AG04450 (cell line): ENCODE measurements at places on chromosomes 7 and 10.
A peak's percentile ranks its signal among the peaks of the same experiment; 100 is the strongest.

- no peak for DNase-seq
These were observed 25.9 kb downstream of the GRK5 start for GRCh38 chr10:119233123-119233820.

GRCh38 chr10:34726862-34727261 lies 88.2 kb downstream of the PARD3 start:
- DNase-seq, result no peak

DNA sequence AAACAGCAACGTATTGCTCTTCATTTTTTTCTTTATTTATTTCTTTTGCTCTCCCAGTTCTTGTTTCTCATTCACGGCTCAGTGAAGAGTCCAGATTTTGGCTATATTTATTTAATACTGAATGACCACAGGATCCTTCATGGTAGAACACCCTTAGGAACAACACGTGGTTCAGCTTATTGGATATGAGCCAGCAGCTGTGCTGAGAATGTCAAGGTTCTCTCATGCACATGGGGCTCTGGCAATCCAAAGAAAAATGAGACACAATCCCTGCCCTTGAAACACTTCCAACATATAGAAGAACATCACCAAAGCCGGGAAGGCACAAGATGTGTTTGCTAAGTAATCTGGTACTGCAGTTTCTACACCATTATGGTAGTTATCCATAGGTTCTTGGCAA lies 852.9 kb downstream of the SORCS1 start:
- no peak for DNase-seq

GRCh38 chr10:12508165-12508564 lies 158.8 kb downstream of the CAMK1D start:
- no peak for DNase-seq

DNA sequence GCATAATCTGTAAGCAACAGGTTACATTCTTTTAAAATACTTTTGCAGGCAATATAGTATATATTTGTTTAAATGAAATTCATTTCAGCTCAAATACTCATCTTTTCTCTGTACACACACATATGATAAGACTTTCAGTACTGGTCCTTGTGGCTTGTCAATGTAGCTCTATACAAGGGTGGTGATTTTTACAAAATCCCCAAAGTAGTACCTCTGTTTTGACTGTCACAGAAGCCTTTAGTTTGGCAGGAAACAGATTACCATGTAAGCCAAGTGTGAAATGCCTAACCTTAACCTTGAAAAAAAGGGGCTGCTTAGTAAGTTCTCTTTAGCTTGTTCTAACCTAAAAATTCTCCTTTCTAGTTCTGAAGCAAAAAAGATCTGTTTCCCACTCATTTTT lies 87.9 kb downstream of the KCND2 start:
- DNase-seq, result no peak

DNA sequence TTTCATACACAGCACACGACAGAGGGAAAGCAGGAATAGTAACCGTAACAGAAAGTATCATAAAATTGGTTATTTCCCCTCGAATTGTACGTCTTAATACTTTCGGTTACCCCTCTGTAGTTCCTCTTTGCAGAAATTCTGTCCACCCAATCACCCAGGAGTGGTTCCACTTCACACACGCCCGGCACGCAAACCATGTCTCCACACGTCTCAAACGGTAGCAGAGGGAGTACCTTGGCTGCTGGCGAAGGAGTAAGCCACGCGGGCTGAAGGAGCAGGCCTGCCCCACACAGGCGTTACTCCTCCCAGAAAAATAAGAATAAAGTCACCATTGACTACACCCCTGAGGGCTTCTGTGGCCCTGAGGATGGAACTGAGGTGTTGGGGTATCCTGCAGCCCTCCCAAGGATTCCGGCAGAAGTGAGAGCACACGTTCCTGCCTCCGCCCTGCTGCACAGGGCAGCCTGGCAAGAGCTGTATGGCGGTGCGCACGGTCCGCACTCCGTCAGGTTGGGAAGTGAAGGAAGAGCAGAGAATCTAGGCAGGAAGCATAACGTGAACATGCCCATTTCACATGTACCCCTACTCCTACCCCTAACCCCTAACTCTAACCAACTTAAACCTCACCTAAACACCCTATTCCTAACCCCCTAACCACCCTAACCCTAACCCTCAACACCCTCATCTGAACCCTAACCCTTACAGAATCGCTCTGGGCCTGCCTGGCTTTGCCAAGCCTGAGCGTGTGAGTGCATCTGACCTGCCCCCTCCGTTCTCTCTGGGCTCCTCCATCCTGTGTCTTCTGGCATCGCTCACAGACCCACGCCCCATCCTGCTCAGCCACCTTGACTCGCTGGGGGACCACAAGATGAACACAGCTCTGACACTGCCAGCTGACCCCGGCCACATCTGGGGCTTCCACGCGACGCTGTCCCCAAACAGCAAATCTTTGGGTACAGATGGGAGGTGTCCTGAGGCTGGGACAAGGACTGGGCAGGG lies 18.2 kb downstream of the GPR146 start:
- no peak for DNase-seq

GRCh38 chr7:125032943-125033342 lies 103.3 kb upstream of the POT1 start:
- no peak for DNase-seq

- no peak for DNase-seq
These were observed 259.7 kb upstream of the HABP2 start for GRCh38 chr10:113293167-113293566.

DNA sequence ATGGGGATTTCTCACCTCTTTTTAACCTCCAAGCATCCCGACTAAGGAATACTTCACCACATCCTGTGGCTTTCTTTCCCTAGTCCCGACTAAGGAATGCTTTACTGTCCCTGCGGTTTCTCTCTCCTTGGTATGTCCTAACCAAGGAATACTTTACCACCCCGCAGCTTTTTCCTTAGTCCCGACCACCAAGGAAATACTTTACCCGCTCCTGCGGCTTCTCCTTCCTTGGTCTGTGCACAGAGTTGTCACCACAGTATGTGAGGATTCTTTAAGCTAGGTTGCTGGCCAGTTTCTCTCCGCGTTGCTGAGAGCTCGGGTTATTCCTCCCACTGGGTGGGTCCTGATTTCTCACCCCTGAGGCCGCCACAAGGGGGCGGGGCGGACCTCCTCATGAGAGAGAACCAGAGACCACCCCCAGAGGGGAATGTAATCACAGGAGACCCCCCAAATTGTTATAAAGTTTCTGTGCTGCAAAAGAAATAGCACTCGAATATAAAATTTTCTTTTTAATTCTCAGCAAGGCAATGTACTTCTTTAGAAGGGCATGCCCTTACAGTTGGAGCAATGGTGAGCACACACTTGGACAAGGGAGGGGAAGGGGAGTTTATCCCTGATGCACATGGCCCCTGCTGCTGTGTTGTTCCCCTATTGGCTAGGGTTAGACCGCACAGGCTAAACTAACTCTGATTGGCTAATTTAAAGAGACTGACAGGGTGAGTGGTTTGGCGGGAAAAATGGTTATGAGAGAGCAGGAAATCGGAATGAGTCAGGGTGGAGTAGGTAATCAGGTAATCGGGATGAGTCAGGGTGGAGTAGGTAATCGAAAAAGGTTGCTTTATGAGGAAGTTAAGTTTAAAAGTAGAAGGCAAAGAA lies 12.8 kb downstream of the SUGCT start:
- no peak for DNase-seq

DNA sequence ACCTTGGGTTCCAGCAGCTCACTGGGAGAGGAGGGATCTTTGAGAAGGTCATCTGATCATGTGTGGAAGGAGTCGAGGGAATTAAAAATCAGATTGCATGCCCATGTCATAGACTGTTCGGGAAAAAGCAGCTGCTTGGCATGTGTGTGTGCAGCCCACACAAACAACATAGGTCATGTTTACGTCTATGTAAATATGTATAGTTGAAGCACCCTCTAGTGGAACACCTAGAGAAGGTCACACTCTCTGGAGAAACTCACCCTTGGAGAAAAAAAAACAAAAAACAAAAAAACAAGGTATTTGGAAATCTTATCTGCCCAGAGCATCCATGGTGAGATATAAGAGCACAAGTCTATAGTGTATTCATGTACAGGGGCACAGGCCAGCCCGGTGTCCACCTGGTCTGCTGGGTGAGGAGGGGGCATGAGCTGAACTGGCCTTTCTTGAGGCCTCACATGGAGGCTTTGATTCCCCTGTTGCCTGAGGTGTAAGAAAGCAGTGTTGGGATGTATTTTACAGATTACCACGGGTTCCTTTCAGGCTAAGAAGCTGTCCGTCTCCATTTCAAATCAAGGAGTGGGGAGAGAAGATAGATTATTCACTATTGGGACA lies 98.0 kb downstream of the NPY start:
- DNase-seq, result no peak

DNA sequence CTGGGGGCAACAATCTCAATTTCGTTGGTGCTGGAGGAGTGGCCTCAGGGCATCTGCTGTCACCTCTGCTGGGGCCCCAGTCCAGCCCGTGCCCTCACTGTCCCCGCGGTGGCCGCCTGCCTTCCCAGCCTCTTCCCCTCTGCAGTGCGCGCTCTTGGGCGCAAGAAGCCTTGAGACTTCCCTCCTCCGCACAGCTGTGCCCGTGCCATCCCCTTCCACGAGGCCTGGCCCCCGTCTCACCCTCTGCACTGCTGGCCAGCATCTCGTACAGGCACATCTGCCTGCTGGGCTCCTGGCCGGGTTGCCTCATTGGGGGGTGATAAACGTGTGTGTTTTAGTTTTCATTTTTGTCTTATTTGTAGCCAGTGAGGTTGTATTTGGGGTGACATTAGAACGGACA lies 14.0 kb downstream of the IDI2 start:
- DNase-seq, result no peak

GRCh38 chr10:49631975-49632374 lies 18.1 kb downstream of the CHAT start:
- DNase-seq, result no peak

GRCh38 chr7:105480931-105481330 lies 41.1 kb downstream of the PUS7 start:
- no peak for DNase-seq

GRCh38 chr7:37540917-37541316 lies 92.3 kb upstream of the ELMO1 start:
- no peak for DNase-seq

DNA sequence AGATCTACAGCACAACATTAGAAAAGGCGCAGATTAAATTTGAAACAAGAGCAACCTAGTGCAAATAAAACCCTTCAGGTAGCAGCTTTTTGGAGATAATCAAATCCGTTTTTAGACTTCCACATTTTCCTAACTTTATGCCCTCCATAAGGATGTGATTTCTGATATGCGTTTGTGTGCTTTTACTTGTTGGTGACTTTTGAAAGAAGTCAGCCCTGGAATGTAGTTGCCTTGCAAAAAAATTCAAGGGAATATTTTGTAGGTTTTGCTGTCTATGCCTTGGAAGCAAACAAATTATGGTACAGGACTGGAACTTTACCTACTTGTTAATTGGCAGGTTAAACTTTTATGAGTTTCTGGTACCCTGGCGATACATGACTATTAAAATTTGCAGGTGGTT lies 86.7 kb upstream of the HDAC9 start:
- no peak for DNase-seq

GRCh38 chr7:151276666-151277590 lies 28.4 kb upstream of the SMARCD3 start:
- DNase-seq, result peak; percentile 15

GRCh38 chr7:833601-834258 lies 1.5 kb downstream of the SUN1 start:
- DNase-seq, result no peak

DNA sequence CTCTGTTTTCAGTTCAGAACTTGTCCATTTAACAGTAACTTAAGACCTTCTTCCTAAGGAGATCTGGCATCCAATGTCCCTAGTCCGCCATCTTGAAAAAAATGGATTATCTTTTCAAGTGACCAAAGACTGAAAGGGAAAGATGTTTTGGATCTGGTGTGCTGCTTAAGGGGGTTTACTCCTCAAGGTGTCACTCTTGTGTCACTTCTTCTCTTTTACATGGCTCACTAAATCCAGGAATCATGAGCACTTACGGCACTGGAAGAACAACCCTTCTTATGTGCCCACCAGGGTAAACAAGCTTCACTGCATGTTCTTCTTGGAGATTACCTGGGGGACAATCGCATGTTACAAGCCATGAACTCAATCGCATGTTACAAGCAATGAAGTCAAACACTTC lies 43.7 kb downstream of the ANXA8 start:
- no peak for DNase-seq

- DNase-seq, result no peak
These were observed 10.1 kb upstream of the CELF2 start for GRCh38 chr10:11007476-11008020.

GRCh38 chr7:2929321-2930201 lies 85.5 kb upstream of the GNA12 start:
- DNase-seq, result no peak

DNA sequence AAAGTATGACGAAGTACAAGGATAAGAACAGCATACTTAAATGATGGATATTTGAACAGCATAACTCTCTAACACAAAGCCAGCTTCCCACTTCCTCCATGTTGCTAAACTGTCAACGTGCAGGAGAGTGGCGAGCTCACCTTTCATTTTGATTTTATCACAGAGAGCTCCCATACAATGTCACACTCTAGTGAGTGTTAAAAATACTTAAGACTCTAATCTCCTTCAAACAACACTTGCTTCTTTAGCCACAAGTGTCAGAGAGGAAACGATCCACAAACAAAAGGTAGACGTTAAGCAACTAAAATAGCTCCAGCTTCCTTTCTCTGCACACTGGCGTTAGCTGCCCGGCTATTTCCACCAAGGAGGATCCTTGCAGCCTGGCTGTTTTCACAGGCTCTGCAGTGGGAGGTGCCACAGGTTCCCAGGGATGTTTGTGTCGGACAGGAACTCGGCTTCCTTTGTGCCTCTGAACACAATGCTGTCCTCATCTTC lies 194.6 kb downstream of the COBL start:
- no peak for DNase-seq

GRCh38 chr7:55192723-55193122 lies 172.4 kb upstream of the LANCL2 start:
- DNase-seq, result peak; percentile 52

GRCh38 chr10:50623663-50624412 lies at the start of gene SGMS1:
Gene SGMS1 (minus strand): TSS chr10:50623956. CDS start chr10:50344114, 279,842 bp downstream.
- peak; percentile 59 for DNase-seq

DNA sequence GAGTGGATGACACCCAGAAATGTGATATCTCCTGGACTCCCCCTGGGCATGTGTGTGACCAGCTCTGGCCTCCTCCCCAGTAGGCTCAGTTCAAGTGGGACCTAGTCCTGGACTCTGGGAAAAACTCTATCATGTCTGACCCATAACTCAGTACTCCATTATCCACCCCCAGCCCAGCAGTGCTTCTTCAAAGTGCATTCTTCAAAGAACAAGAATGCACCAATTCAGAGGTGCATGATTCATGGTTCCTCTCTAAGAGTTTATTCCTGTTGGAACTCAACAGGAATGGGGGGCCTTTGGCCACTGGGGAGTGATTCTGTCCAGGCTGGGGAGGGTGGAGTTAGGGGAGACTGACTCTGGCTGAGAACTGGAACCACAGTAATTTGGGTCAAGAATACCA lies 173.6 kb upstream of the CXCL12 start:
- DNase-seq, result no peak

- DNase-seq, result peak; percentile 32
These were observed 47.7 kb downstream of the RBM17 start for GRCh38 chr10:6136215-6137201.
